Gastrocnemius medialis (tissue), 4 donors: ENCODE measurements at places on chromosomes 16 and 17.
A peak's percentile ranks its signal among the peaks of the same experiment; 100 is the strongest.

GRCh38 chr16:88133507-88133843 is 182.2 kb downstream of the BANP start:
- H3K36me3 ChIP-seq = no peaks in the 10 kb centered on the region
- no peak overlapping the region for H3K27ac ChIP-seq

GRCh38 chr17:62778990-62779681 is 29.0 kb downstream of the MARCHF10 start:
- DNase-seq = no peak
- H3K36me3 ChIP-seq = no peaks in the 10 kb centered on the region
- H3K27me3 ChIP-seq = no peaks in the 10 kb centered on the region
- H3K4me3 ChIP-seq = no peak overlapping the region
- H3K4me1 ChIP-seq = no peaks in the 10 kb centered on the region

- H3K27ac ChIP-seq = peak overlapping the region; percentile 98
- H3K27me3 ChIP-seq = no peaks in the 10 kb centered on the region
- H3K36me3 ChIP-seq = no peaks in the 10 kb centered on the region
- peak; percentile 74 for DNase-seq
Measured at GRCh38 chr17:43368740-43369506, 29.9 kb upstream of the ARL4D start.

GRCh38 chr17:3870871-3871306 is 22.0 kb downstream of the CAMKK1 start:
- no peak for DNase-seq
- no peak overlapping the region for H3K4me3 ChIP-seq
- no peaks in the 10 kb centered on the region for H3K4me1 ChIP-seq
- no peaks in the 10 kb centered on the region for H3K36me3 ChIP-seq

DNA sequence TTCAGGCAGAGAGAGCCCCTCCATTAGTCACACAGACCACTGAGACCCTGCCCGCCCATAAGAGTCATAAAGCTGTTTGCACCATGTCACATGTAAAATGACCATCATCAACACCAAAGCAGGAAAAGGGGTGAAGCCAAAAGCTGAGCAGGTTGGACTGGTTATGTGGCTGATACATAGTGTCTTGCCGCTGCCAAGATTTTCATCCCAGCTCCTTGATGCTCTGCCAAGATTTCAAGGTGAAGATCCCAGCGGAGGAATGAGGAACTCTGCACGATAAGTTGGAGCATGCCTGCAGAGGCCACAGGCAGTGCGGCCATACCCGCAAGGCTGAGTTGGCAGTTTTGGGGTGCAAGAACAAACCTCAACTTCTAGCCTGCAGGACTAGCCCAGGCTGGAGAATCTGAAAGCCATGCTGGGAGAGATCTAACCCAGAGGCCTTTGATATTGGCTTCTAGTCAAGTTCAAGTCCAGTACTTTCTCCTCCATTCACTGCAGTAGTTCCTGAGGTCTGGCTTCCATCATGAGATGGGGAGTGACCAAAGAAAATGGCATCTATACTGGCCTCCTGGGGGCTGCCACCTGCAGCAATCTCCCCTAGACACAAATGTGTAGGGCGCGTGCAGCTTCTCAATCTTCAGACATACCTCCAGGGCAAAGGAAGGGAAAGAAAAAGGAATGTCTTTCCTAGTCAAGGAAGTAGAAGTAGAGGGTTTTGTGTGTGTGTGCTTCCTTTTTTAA is 79.7 kb upstream of the NOL11 start:
- no peaks in the 10 kb centered on the region for H3K27me3 ChIP-seq
- H3K36me3 ChIP-seq = no peaks in the 10 kb centered on the region
- DNase-seq = no peak
- H3K27ac ChIP-seq = no peak overlapping the region
- H3K4me1 ChIP-seq = no peaks in the 10 kb centered on the region
- H3K4me3 ChIP-seq = no peak overlapping the region

DNA sequence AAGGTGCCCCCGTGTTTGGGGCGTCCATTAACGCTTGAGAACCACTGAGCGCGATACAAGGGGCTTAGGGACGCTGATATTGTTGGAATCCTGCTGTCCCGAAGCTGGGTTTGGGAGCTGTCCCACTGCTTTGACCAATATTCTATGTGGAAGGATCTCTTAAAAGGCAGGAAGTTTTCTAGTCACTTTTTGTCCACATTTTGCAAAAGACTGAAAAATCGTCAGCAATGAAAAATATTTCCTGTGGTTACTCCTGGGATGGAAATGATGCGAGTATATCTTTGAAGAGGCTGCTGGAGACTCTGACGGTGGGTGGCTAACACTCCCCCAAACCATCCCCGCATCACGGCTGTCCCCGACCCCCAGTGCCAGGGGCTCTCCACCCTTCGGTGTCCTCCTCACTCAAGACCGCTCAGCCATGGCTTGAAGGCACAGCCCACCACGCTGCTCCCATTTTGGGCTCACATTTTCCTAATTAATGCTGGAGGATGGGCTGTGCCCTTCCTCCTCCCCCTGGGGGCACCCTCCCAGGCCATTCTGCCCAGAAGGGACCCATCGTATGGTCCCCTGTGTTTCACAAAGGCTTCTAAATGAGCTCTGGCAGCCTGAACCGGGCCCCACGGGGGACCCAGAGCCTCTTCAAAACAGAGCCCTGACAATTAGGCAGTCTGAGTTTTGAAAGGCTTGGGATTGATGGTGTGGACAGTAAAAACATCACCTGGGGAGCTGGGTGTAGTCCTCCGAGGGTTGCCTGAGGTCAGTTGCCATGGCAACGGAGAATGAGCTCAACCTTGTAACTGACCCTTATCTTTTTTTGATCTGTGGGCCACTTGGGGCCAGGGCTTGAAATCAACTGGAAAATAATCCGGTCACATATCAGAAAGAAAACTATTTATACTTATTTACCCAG is 158.6 kb downstream of the C16orf78 start:
- DNase-seq = no peak
- H3K4me1 ChIP-seq = peaks cover 3% of the 10 kb centered on the region
- H3K36me3 ChIP-seq = no peaks in the 10 kb centered on the region
- H3K27me3 ChIP-seq = no peaks in the 10 kb centered on the region

GRCh38 chr17:69123626-69124025 is 18.1 kb downstream of the ABCA6 start:
- H3K4me1 ChIP-seq = peaks cover 9% of the 10 kb centered on the region
- no peak for DNase-seq
- peaks cover 64% of the 10 kb centered on the region for H3K36me3 ChIP-seq
- no peak overlapping the region for H3K27ac ChIP-seq
